Stimulated activated CD8-positive, alpha-beta memory T cell treated with anti-CD3 and anti-CD28 coated beads, Interleukin-7, amount 100 ng/mL, for 24 hours (primary cell): ENCODE measurements at places on chromosomes 1 and 21.

GRCh38 chr1:37031871-37032270 lies 2.4 kb downstream of the GRIK3 start:
- DNase-seq = no peak

DNA sequence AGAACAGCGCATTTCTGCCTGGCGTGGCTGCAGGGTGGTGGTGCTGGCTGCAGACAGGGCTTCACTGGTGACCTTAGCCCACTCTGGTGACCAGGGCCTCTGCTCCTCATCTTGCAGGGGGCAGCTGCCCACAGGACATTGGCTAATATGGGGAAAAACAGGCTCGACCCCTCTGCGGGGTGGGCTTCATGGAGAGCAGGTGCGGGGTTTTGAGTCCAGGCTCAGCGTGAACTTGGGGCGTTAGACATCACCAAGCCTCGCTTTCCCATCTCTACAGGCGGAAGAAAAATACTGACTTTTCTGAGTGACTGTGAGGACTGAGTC lies 24.4 kb downstream of the LHX4 start:
- DNase-seq = no peak

DNA sequence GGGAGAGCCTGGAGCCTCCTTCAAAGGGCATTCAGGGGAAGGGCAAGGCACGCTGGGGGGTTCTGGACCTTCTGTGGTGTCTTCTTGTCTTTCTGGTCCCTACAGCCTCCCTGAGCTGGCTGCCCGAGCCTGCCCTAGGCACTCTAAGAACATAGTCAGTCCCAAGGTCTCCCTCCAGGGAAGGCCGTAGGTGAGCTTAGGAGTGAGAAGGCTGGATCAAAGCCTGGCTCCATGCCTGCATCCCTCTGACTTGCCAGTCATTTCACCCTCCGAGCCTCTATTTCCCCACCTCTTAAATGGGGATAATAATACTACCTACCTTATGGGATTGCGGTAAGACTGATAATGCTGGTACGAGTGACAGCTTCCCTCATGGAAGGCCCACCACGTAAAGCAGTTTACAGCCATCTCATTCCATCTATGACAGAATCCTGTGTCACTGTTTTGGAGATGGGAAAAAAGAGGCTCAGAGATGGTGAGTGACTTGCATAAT lies 20.8 kb downstream of the PTPRF start:
- DNase-seq = no peak

DNA sequence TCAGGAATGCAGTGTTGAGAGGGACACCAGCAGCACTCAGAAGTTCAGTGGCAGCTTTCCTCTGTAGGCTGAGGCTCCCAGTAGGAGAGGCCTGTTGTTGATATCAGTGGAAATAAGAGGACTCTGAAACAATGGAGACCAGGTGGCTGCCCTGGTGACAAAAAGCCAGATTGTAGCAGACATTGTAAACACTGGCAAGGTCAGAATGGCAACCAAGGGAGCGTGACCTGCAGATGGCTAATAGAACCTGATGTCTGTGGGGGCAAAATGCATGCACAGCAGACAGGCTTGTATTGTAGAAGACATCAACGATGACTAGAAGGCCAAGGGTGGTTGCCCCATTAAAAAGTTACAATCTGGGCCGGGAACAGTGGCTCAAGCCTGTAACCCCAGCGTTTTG lies 53.1 kb upstream of the GPR37L1 start:
- DNase-seq = no peak

DNA sequence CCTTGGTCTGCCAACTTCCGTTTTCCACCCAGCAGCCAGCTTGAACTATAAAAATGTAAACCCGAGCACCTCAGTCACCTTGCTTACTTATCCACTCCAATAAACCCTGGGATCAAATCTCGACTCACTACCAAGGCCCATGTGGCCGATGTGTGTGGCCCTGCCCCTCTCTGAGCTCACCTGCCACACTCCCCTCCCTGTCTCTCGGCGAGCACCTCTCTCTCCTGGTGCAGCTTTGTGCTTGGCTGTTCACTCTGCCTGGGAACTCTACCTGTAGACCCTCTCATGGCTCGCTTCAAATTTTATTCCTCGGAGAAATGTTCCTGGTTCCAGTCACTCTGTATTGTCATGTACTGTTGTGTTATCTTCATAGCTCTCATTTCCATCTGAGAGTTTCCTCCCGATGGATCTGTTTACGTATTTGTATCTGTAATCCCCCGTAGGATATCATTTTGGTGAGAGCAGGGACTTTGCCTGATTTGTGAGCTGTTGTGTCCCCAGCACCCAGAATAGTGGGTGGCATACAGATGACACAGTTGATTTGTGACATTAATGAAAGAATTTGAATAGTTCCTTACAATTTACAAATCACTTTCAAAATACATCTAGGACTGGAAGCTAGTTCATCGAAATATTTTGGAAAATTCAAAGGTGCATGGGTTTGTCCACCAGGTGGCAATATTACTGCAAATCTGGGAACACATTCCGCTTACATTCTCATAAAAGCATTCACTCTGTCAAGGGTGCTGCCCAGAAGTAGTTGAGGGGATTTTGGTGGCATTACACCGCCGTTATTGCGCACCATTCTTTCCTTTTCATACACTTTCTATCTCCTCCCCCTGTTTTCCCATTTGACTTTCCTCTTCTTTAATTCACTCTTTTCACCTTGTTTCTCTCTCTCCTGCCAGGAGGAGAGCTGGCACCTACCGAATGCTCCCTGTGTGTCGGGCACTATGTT lies 95.3 kb downstream of the ABCA4 start:
- DNase-seq = no peak

- no peak for DNase-seq
Measured at GRCh38 chr1:86504137-86504479, 35.4 kb downstream of the CLCA1 start.

DNA sequence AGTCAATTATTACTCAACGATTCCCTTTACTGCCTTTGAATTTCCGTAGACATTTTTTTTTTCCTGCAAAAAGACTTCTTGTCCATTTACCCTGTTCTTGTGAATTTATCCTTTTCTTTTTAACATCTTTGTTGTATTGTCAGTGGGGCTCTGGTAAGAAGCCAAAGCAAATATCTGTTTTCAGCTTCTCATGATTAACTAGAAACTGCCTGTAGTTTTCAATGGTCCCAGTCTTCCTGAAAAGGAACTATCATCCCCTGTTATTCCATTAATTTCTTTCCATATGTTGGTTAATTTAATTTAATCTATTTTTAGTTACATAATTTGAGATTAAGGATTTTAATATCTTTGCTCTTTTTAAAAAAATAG lies 28.0 kb downstream of the SH3BGR start:
- DNase-seq = no peak

- no peak for DNase-seq
Measured at GRCh38 chr1:209875515-209875914, 47.7 kb downstream of the UTP25 start.

- no peak for DNase-seq
Measured at GRCh38 chr1:236122176-236122575, 20.2 kb upstream of the GPR137B start.

GRCh38 chr21:45844181-45844580 lies 137.4 kb upstream of the COL6A1 start:
- no peak for DNase-seq

- no peak for DNase-seq
Measured at GRCh38 chr1:99674115-99675064, 28.5 kb downstream of the PALMD start.

- no peak for DNase-seq
Measured at GRCh38 chr1:30191154-30191702, 532.2 kb downstream of the MATN1 start.

DNA sequence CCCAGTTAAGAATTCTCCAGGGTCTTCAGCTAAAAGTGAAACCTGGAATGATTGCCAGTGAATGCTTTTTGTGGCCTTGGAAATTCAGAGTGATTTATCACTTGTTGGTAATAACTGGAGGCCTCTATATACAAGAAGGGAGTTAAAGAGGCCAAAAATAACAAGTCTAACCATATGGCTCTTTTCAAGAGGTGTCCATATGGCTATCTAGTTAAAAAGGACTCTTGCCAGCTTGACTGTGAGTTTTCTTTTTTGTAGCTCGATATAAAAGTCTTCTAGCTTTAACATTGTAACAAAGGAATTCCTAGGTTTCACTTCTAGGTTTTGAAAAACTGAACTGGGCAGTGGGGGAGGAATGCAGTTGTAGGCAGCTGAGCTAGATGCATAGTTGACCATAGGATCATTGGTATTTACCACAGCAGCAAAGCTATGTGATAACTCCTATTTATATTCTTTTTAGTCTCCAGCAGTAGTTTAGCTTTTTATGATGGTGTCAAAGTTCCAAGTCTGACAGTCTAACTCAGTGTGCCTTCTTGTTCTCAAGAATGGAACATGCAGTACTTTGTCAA lies 44.4 kb downstream of the CACHD1 start:
- DNase-seq = no peak

- DNase-seq = no peak
Measured at GRCh38 chr1:192272732-192273131, 44.1 kb upstream of the RGS21 start.

- DNase-seq = no peak
Measured at GRCh38 chr1:2406451-2407041, 5.8 kb downstream of the PEX10 start.

DNA sequence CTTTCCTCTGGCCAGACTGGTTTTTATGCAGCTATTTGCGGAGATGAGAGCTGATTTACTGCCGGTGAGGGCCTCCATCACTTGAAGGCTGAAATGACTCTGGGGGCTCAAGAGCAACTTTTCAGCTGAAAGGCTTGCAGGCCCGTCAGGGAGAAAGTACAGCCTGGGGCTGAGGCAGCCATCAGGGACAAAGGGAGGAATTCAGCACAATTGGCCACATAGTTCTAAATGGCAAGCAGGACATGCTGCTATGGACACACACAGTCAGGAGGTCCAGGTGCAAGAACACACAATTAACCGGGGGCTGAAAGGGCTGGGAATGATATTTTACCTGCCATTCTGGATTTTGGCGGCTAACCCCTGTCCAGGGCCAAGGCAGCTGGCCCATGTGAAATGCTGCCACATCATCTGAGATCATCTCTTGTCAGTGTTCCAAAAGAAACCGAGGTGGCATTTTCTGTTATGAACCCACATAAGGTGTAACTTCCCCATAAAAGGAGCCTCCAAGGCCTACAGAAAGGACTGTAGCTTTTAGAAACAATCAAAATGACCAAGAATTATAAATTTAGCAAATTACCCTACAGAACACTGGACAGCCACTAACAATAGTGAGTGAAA lies 58.2 kb downstream of the LMX1A start:
- no peak for DNase-seq
